ENCODE measurements at places on chromosomes 5 and 9. TPM values are rescaled to one million over a fixed set of nuclear protein-coding genes. Genes with fewer than 3 reads are reported as not detected.
A peak's percentile ranks its signal among the peaks of the same experiment; 100 is the strongest.

DNA sequence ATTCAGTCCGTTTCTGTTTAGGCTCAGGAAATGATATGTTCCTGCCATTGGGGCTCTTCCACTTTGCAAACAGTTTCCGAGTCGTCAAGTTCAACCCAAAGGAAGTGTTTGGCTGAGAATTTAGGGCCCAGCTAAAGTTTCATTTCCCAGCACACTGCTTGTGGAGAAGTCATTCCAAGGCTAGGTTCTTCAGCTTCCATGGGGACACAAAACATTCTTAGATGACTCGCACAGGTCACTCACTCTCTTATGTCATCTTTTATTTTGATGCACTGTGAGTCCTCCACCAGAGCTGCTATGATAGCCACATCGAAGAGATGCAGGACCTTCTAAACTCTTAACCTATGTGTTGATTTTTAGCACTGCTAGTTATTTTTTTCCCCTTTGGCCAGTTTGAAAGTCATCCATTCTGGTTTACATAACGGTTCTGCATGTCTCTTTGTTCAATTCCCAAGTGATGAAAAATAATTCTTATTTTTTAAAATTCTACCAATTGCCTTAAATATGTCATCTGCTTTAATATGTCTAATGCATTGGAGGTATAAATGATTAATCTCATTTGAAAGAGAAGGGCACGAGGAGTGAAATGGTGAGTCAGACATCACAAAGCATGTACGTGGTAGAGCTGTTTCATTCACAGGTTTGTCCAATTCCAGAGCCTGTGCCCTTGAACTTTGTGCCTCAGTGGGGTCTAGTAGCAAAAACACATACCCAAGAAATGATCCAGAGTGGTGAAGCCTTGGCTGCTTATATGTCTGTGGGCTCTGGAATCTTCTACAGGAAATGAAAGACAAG, 84.3 kb downstream of the ZNF462 start:
- DNase-seq = no peak

DNA sequence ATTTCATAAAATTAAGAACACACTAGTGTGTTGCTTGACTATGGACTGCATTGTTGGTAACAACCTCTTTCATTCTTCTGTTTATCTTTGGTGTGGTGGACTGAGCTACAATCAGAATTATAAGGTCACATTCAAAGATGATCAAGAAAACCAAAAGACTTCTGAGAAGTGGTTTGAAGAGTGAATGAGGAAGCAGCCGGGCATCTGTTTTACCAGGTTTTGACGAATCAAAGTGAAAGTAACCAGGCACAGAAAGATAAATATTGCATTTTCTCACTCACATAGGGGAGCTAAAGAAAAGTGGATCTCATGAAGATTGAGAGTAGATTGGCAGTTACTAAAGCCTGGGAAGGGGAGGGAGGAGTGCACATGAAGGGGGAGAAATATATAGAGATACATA, 589.1 kb downstream of the ZNF608 start:
- peak; percentile 19 for DNase-seq

DNA sequence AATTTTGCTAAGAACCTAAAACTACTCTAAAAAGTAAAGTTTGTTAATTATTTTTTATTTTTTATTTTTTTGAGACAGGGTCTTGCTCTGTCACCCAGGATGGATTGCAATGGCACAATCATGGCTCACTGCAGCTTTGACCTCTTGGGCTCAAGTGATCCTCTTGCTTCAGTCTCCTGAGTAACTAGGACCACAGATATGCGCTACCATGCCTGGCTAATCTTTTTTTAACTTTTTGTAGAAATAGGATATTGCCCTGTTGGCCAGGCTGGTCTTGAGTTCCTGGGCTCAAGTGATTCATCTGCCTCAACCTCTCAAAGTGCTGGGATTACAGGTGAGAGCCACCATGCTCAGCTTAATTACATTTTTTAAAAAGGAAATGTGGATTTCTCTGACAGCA, 45.8 kb downstream of the PDE6A start:
- no peak for DNase-seq

- peak; percentile 69 for DNase-seq
Measured at GRCh38 chr5:139844472-139845145, 49.0 kb downstream of the PSD2 start.

DNA sequence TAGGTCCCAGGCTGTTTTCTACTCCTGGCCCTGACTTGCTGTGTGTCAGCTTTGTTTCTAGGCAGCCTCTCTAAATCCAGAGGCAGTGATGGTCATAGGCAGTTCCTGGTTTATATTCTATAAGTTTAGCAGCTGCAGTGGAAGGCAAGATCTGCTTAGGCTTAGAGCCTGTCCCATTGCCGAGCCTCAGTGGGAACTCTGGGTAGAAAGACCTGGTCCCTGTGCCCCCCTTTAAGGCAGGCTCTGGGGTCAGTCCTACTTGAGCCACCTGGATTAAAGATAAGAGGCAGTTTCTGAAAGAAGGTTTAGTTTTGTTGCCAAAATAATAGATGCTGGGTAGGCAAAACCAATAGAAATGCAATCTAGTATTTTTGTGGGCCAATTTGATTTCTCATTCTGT, 13.6 kb downstream of the MCCC2 start:
- no peak for DNase-seq

- no peak for DNase-seq
Measured at GRCh38 chr5:98698359-98698758, 75.1 kb upstream of the RGMB start.

DNA sequence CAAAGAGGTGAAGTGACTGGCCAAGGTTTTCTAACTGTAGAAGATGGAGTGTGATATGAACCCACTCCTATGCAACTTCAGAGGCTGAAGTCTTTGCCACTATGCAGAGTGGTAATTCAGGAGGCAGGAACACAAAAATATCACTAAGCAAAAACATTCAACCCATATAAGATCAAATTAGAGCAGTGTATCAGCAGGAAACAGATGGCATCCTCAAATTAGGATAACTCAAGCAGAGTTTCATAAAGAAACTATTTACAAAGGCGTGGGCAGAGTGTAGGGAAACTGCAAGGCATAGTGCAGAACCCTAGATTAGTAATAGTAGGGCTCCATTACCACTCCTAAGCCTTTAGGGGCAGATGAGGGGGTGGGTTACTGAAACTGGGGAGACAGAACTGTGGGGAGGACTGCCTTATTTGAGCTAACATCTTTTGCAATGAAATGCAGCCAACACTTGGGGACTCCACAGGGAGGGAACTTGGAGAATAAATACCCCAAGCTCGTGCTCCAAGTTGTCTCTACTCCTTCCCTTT, 72.2 kb downstream of the PTTG1 start:
- no peak for DNase-seq

GRCh38 chr9:87307848-87308247, 189.8 kb upstream of the DAPK1 start:
- DNase-seq = no peak

DNA sequence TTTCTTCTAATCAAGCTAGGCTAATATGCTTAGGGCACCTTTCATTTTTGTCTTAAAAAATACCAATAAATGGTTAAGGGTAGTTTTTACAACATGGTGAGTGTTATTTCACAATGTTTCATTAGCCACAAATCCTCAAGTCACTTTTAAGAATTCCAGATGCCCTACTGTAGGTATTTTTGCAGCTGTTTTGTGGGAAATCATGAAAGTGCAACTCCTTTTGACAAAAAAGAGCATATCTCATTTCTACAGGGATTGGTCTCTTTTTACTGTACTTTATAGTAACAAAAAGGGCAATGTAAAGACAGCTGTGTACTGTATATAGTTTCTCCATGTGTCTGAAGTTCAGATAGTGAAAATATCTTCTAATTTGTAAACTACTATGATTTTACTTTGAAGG, 28.3 kb upstream of the GAS1 start:
- no peak for DNase-seq

DNA sequence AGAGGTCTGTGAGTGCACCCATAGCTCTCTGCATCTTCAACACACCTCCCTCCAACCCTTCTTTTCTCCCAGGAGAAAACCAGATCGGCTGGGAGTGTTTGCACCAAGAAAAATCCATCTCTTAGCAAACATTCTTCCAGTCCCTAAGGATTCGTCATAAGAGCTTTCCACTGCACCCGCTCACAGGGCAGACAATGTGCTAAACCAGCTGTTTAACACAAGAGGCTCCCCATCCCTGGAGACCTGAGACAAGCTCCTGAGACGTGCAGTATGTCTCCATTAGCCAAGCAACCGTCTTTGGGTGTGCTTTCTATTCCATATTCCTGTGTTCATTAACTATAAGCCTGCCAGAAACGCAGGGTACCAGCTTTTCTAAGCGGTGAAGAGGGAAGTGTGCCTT, 93.6 kb upstream of the ZNF462 start:
- no peak for DNase-seq

- DNase-seq = no peak
Measured at GRCh38 chr5:59204114-59204897, 621.4 kb downstream of the RAB3C start.

- no peak for DNase-seq
Measured at GRCh38 chr5:171646102-171647042, 139.2 kb upstream of the SMIM23 start.

- DNase-seq = no peak
Measured at GRCh38 chr5:144194144-144194543, 23.5 kb downstream of the KCTD16 start.

GRCh38 chr9:70761139-70761670, 346.7 kb upstream of the KLF9 start:
- no peak for DNase-seq

DNA sequence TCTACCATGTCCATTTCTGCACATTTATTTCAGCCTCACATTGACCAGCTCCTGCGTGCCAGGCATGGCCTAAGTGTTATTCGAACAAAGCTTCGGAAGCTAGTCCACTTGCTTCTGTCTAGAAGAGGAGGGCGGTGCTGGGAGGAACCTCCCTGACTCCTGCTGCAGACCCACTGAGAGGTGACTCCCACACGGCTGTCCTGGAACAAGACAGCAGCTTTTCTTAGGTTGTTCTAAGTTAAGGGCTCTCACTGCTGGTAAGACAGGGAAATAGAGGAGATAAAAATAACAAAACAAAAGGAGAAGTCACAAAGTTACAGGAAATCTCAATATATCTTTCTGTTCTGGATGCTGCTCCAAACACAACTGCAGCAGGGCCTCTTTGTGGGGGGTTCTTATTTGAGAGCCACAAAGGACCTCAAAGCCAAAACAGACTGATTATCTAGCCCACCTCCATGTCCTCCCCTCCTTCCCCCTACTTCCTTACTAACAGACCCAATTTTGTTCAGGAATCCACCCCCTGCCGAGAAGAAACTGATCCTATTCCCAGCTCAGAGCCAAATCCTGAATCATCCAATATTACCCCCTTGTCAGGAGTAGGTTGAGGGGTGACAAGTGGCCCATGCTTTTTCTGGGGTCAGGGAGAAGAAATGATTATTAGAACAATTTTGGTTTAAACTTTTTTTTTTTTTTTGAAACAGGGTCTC, 28.4 kb upstream of the KCNIP1 start:
- no peak for DNase-seq

GRCh38 chr5:181114844-181115778, 15.9 kb downstream of the OR2V1 start:
- DNase-seq = peak; percentile 39

DNA sequence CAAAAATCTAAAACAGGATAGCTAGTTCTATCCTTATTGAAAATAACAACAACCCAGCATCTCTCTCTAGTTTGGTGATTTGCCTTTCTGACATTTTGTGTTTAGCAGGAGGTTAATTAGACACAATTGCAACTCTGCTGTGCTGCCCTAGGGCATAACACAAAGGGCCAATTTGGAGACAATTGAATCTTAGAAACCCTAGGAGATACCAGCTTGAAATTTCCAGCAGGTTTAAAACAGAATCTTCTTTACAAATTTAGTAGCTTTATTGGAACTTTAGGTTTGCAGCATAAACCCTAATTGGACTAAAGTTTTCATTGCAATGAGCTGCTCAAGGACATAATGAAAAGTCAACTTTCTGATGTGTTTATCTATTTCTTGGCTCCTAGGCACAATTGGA, 166.7 kb upstream of the FER start:
- DNase-seq = no peak

- DNase-seq = no peak
Measured at GRCh38 chr9:114250235-114250568, 72.7 kb upstream of the ORM1 start.

GRCh38 chr5:93886098-93886806, 144.9 kb upstream of the POU5F2 start:
- no peak for DNase-seq

GRCh38 chr9:34571481-34571810, 18.1 kb downstream of the CNTFR start:
- no peak for DNase-seq

GRCh38 chr9:132669319-132669697, 475 bp downstream of the DDX31 start:
- DNase-seq = peak; percentile 55

- no peak for DNase-seq
Measured at GRCh38 chr5:111345731-111346130, 121.5 kb downstream of the CAMK4 start.

DNA sequence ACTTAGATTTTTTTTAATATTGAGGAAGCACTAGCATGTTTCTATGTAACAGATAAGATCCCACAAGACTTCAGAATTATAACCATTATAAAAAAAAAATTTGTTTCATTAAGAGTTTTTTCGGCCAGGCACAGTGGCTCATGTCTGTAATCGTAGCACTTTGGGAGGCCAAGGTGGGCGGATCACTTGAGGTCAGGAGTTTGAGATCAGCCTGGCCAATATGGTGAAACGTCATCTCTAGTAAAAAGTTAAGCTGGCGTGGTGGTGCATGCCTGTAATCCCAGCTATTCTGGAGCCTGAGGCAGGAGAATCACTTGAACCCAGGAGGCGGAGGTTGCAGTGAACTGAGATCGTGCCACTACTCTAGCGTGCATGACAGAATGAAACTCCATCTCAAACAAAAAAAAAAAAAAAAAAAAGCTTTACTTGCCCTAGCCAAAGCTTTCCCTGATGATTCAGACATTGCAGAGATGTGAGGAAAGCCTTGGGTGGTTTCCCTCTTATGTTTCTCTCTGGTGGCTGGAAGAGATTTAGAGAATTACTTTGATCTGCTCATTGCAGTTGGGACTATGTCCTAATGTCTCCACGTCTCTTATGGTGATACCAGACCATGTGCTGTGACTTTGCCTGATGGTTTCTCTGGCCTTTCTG, 65.4 kb downstream of the EGFLAM start:
- DNase-seq = peak; percentile 79

- DNase-seq = no peak
Measured at GRCh38 chr5:135214897-135215616, 181.0 kb upstream of the PITX1 start.

The ABO gene
- total RNA-seq = not detected

The PLPP7 gene
- not detected for total RNA-seq

The TAF11L5 gene
- not detected for total RNA-seq

The FAM221B gene
- total RNA-seq = not detected

The TERT gene
- 0.04 TPM for total RNA-seq

The FIBCD1 gene
- total RNA-seq = 5.3 TPM

The CREBRF gene
- total RNA-seq = 4.4 TPM

The FBP1 gene
- total RNA-seq = not detected

The PCDHGA2 gene
- total RNA-seq = 0.99 TPM

The FRRS1L gene
- total RNA-seq = not detected

The PFN3 gene
- total RNA-seq = not detected

The CD14 gene
- total RNA-seq = not detected

The CARTPT gene
- not detected for total RNA-seq

The INSL6 gene
- not detected for total RNA-seq

The ZNF658 gene
- total RNA-seq = 3.6 TPM
